Kidney epithelial cell (primary cell): ENCODE measurements at places on chromosomes 6 and 20. TPM values are rescaled to one million over a fixed set of nuclear protein-coding genes. Genes with fewer than 3 reads are reported as not detected.

The OR2J1 gene
- total RNA-seq: not detected in 2 replicates

DNA sequence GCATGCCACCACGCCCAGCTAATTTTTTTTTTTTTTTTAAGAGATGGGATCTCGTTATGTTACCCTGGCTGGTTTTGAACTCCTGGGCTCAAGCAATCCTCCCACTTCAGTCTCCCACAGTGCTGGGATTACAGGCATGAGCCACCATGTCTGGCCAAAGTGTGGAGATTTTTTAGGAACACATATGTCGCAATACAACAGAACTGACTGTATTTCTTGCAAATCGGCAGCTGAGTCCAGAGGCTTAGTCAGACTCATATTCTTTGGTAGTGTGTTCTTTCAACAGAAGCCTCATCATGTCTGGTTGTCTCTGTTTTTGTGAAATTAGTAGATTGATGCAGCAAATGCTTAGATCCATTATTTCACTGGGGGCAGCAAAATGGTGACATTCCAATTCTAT is 23.9 kb upstream of the CD164 start:
- DNase-seq: no peak

GRCh38 chr6:13278991-13279390 is 49.3 kb downstream of the TBC1D7 start:
- DNase-seq: no peak

- no peak for DNase-seq
Observed at GRCh38 chr6:158371261-158371660, 59.0 kb downstream of the TULP4 start.

The BICRAL gene
- total RNA-seq: 5.2 and 7.1 TPM in 2 replicates

The SASH1 gene
- 12.1 and 13.8 TPM in 2 replicates for total RNA-seq

The RGL2 gene
- total RNA-seq: 42.3 and 45.5 TPM in 2 replicates

DNA sequence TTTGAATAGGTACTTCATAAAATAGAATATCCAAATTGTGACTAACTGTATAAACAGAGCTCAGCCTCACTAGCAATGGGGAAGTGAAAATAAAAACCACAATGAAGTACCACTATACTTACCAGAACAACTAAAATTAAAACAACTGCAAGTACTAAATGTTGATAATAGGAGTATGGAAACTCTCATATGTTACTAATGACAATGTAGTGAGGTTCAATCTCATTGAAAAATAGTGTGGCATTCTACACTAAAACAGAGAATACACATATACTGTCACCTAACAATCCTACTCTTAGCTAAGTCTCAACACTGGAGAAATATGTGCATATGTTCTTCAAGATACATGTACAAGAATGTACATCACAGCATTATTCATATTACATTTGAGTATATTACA is 132.0 kb upstream of the CARMIL1 start:
- no peak for DNase-seq

The MEP1A gene
- total RNA-seq: not detected in 2 replicates

The PM20D2 gene
- 23.0 and 26.4 TPM in 2 replicates for total RNA-seq

DNA sequence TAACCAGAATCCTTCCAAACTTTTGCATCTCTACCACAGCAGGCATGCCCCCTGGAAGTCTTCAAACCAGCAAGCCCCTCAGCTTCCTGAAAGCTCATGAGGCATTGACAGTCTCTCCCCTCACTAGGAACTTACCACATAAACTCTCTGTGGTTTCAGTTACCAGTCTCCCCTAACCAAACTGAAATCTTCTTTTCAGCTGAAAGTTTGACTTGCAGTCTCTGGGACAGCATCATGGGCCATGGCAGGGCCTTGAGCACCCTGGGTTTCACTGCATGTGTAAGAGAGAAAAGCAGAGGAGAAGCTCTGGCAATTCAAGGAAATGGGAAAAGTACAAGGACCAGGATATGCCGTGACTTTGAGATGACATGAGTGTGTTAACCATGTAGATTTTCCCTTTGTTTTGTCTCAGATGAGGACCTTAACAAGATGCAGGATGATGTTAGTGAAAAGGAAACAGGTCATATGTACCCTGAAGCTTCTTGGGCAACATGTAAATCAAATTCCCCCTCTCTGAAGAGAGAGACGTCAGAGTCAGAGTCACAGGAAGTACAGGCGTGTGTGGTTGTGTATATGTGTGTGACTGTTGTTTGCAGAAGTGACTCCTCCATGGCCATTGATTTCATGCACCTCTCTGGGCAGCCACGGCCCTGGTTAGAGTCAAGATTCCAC is 106.3 kb downstream of the TNFRSF21 start:
- no peak for DNase-seq

DNA sequence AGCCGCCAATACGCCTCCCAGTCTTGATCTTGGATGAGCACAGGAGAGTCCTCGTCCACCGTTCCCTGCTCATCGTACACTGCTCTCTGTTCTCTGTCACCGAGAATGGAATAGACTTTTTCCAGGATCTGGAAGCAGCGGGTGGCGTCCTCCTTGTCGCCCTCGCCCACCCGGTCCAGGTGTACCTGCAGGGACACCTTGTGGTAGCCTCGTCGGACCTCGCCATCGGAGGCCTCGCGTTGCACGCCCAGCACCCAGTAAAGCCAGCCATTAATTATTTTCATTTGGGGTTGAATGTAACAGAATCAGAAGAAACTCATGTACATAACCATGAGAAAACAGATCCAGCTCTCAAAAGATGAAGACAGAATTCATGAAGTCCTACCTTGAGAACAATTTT is 59.9 kb downstream of the JAG1 start:
- no peak for DNase-seq

DNA sequence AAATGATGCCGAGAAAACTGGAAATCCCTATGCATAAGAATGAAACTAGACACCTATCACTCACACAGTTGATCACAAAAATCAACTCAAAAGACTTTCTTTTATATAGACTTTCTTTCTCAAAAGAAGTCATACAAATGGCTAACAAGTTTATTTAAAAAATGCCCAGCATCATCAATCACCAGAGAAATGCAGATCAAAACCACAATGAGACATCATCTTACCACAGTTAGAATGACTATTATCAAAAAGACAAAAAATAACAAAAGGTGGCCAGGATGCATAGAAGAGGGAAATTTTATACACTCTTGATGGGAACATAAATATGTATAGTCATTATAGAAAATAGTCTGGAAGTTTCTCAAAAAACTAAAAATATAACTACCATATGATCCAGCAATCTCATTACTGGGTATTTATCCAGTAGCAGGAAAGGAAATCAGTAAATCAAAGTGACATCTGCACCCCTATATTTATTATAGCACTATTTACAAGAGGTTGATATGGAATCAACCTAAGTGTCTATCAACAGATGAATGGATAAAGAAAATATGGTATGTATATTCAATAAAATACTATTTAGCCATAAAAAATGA is 3.4 kb upstream of the RNF217 start:
- DNase-seq: no peak

The LINC00237 gene
- not detected in 2 replicates for total RNA-seq

GRCh38 chr6:157946865-157947532 is 34.7 kb upstream of the SYNJ2 start:
- no peak for DNase-seq

DNA sequence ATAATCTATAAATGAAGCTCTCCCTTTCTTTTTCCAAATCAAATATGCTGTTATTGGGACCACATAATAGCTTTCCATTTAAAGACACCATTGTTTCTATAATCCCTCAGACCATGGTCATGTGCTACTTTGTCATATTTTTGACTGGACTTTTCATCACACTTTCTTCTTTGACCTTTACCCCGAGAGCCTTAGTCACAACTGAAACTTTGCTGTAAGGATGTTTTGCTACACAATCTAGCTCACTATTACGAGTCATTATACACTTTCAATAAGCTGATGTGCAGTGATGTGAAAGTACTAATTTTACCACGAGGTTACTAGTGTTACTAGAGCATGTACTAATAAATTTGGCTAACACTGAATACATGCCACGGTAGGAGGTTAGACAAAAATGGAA is 367.2 kb upstream of the RUNX2 start:
- DNase-seq: peak; percentile 2

The HLA-DRB5 gene
- total RNA-seq: 0.21 TPM in 1 of 2 replicates, not detected in the other

GRCh38 chr6:53956068-53956711 is 155.1 kb upstream of the MLIP start:
- no peak for DNase-seq

DNA sequence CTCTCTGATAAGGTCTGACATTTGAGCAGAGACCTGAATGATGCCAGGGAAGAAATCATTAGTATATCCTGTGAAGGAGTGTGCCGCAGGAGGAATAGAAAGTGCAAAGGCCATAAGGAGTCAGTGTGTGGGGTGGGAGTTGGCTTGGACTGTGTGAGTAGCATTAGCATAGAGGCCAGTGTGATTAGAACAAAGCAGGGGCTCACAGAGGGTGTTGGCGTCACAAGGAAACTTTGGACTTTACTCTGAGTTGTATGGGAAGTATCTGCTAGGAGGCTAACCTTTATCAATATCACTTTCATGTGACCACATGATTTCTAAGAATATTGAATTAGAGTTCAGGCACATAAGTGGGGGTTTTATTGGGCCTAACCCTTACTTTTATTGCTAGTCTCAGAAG is 12.1 kb downstream of the TMEM200A start:
- no peak for DNase-seq

The OTOR gene
- total RNA-seq: not detected in 2 replicates

DNA sequence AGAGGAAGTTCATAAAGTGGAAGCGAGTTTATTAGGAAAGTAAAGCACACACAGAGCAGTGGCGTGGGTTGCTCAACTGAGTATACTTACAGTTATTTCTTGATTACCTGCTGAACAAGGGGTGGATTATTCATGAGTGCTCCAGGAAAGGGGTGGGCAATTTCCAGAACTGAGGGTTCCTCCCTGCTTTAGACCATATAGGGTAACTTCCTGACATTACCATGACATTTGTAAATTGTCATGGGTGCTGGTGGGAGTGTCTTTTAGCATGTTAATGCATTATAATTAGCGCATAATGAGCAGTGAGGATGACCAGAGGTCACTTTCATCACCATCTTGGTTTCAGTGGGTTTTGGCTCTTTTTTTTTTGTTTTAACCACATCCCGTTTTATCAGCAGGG is 29.8 kb downstream of the PDYN start:
- no peak for DNase-seq

The BMP6 gene
- 0.89 and 1.1 TPM in 2 replicates for total RNA-seq

DNA sequence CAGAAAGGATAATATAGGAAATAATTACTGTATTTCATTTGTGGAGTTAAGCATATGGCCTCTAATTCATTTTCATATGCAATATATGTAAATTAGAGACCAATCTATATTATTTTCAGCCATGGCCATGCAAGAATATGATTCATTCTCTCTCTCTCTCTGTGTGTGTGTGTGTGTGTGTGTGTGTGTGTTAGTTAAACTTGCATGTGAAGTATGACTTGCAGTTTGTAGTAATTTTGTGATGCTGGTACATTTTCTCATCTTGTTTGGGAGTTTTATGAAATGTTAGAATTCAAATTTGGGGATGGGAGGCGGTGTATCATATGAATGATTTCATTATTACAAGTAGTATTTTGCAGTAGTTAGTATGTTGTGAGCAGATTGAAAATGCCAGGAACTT is 74.8 kb downstream of the JARID2 start:
- DNase-seq: no peak

The HEBP2 gene
- total RNA-seq: 82.1 and 89.5 TPM in 2 replicates
